ENCODE measurements at places on chromosomes 11 and 22.

DNA sequence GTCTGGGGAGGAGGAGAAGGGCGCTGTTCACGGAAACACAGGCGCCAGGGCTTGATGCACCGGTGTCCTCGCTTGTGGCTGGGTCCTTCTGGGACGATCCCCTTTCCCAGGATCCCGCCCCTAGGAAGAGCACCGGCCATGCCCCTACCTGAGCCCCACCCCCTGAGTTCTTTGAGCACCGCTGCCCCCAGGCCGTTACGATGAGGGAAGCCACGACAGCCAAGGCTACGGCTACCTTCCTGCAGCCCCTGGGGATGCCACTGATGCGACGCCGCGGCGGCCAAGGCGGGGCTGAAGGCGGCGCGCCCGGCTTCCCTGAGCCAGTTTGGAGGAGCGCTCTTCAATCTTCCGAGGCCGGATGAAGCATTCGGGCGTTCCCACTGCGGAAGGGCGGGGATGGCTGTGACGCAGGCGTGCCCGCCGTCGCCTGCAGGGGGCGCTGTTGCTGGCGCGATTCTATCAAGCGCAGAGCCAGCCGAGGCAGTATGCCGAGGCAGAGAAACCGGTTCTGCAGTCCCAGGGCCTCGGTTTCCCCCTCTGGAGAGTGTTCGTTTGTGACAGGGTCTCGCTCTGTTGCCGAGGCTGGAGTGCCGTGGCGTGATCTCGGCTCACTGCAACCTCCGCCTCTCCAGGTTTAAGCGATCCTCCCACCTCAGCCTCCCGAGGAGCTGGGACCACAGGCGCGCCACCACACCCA is 9.7 kb upstream of the NEFH start:
- DNase-seq: peak; percentile 92

DNA sequence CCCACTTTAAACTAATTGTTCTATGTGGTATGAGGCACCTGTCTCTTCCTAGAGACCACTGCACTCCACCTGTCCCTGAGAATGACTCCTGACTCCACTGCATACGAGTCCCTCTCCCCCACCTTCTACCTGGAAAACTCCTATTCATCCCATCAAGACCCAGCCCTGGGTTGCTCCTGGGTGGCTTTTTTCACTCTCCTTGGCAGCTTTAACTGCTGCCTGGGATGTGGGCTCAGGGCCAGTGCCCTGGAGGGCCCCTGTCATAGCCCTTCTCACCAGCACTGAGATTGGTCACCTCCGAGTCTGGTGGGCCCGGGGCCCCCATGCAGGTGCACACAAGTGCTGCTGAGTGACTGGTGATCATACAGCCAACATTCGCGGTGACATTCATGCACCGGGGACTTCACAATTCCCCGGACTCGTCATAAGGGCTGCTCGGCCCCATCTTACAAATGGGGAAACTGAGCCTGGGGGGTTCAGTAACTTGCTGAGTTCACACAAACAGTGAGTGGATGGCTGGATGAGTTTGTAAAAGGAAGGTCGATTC is 25.9 kb upstream of the TOLLIP start:
- DNase-seq: no peak

- DNase-seq: no peak
Measured at GRCh38 chr11:62393061-62393611, 25.7 kb upstream of the SCGB1A1 start.

DNA sequence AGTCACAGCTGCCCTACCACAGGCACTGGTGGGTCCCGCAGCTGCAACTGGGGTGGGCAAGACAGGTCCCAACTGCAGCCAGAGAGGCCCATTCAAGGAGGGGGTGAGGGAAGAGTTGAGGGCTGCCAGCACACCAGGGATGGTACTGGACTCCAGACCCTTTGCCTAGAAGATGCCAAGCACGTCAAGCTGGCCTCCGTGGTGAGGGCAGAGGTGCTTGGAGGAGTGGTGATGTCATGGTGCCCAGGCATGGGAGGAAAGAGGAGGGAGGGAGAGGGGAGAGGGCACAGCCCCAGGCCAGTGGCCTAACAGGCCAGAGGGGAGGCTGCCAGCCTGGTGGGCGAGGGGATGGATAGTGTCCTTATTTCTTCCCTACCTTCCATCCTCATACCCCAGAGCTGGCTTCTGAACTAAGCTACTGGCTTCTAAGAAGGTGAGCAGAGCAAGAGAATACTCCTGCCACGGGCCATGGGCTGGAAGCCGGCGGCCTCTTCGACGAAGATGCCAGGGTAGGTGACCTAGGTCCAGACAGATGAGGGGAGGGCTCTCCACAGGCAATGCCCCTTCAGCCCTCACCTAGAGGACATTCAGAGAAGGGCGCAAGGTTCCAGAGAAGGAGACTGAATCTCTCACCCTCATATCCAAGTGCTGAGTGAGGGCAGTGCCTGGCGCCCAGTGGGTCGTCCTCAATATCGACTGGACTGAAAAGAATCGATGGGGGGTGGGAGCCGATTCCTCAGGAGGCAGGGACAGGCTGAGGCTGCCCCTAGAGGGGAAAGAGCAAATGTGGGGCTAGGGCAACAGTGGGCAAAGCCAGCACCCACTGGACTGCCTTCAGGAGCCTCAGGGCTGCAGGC is 1.8 kb downstream of the SYT7 start:
- DNase-seq: no peak

DNA sequence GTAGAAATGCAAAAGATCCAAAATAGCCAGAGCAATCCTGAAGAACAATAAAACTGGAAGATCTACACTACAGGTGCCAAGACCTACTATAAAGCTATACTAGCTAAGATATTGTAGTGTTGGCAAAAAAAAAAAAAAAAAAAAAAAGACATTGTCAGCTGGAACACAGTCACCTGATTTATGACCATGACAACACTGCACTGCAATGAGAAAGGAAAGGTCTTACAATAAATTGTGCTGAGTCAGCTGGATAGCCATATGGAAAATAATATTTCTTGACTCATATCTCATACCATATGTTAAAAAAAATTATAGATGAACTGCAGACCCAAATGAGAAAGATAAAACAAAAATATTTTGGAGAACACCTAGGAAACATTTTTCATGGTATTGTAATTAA is 3.1 kb upstream of the PANX3 start:
- no peak for DNase-seq

- no peak for DNase-seq
Measured at GRCh38 chr22:39949964-39950737, 10.0 kb upstream of the TMA7B start.

- DNase-seq: no peak
Measured at GRCh38 chr11:12122083-12122482, 11.7 kb downstream of the MICAL2 start.

DNA sequence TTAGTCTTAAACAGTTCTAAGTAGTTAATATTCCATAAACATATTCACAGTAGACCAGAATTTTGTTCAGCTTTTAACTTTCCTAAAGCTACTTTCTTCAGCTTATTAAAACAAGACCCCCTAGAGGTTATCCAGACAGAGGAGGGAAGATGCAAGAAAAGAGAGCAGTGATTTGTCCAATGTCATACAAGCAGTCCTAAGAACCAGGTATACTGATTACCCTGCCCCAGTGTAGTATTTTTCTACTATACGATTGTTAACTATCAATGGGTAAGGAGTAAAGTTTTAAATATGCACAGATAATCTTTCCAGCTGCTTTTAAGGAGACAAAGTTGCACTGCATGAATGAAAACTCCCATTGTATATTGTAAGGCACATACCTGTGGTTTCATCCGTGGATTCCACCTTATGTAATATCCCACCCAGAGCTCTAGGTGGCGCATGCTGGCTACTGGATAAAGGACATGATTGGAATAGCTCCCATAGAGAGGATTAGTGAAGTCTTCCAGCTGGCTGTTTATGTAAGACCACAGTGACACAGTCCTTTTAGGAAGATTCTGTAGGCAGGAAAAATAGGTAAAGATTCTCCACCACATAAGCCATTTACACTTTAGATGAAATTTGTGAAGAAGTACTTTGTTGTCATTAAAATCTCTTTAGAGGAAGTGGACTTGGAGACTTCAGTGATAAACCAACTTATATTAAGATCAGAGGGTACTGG is 45.6 kb downstream of the CEP57 start:
- peak; percentile 62 for DNase-seq

DNA sequence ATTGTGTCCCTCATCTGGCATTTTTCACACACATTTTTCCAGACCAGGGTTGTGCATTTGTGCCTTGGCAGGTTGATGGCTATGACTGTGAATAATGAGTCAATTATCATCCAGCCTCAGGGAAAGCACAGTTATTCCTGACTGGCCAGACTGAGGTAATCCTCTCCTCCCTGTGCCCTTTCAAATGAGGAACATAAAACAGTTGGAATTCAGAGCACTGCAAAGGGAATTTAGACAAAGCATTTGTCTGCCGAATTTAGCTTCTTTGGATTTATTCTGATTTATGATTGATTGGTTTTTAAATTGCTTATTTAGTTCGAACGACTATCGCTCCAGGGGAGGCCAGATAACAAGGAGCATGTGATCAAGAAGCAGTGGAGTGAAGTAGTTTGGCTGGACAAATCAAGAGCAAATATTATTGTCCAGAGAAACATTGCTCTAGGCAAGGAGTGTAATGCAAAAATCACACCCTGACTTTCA is 30.8 kb upstream of the RAG2 start:
- no peak for DNase-seq

GRCh38 chr11:112844517-112844916 is 116.7 kb upstream of the NCAM1 start:
- no peak for DNase-seq

- no peak for DNase-seq
Measured at GRCh38 chr11:73466643-73467042, 90.4 kb downstream of the RELT start.

DNA sequence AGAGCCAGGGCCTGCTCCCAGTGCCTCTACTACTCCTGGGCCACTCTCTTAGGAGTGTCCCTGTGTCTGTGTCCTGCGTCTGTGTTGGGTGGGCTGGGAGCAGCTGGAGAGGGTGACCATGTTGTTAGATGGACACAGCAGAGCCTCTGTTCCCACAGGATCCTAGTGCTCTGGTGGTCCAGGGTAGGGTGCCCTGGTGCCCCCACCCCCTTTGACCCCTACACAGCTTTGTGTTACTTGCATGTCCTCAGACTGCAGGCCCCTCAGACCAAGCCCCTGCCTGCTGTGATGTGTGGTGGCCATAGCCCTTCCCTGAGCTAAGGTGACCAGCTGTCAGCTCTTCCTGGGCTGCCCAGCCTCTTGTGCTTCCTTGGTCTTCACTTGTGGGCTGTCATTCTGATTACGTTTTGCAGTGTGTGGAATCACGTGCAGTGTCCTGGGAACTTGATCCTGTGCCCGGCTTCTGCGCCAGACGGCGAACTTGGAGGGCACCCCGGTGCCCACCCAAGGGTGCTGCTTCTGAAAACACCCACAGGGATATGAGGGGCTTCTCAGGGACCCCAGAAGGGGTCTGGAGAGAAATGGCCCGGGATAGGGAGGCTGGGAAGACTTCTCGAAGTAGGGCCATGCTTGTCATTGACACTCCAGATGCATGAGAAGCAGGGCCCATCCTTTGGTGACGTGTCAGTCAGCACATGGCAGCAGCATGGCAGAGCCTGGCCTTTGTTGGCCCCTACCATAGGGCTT is 1.5 kb downstream of the TANGO2 start:
- DNase-seq: no peak

DNA sequence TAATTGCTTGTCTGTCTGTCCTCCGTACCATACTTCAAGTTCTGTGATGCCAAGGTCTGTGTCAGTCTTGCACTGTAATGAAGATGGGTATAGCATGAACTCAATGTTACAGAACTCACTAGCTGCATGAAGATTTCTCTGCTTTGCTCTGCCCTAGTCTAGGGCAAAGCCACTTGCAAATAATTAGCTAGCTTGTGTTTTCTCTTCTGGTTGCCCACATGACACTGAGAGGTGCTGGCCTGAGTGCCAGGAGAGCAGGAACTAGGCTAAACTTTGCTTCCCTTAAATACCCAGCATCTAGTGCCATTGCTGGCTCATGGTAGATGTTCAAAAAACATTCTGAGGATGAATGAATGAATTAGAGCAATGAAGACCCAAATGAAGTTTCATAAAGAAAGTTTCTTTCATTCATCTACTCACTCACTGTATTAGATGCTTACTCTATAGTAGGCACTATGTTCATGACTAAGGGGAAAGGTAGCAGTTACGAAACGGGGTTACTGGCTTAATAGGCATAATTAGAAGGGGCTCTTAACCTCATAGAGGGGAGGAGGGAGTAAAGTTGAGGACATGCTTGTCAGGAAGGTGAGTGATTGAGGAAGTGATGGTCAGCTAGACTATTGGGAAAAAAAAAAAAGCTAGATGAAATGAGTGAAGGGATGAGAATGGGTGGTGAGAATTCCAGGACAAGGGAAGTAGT is 4.4 kb upstream of the ENDOD1 start:
- DNase-seq: no peak

GRCh38 chr11:117610045-117610444 is 187.0 kb downstream of the DSCAML1 start:
- DNase-seq: no peak

- DNase-seq: peak; percentile 43
Measured at GRCh38 chr11:83157594-83158356, 844 bp downstream of the PCF11 start.

DNA sequence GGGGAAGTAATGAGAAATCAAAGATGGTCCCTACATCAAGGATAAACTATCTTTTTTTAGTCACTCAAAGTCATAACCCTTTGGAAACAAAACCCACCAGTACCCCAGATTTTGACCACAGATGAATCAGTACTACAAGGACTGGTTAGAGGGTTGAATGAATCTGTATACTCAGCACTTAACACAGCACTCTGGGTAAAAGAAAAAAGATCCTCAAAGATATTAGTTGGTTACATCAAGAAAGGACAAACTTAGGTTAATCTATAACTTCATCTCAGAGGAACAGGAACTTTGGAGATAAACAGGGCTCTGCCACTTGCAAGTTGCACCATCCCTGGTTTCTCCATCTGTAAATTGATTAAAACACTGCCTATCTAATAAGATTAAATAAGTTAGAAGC is 18.8 kb downstream of the SC5D start:
- DNase-seq: no peak

GRCh38 chr22:23036684-23037428 is 33.5 kb upstream of the GNAZ start:
- DNase-seq: no peak

GRCh38 chr11:113989381-113989780 is 14.5 kb downstream of the HTR3A start:
- no peak for DNase-seq

DNA sequence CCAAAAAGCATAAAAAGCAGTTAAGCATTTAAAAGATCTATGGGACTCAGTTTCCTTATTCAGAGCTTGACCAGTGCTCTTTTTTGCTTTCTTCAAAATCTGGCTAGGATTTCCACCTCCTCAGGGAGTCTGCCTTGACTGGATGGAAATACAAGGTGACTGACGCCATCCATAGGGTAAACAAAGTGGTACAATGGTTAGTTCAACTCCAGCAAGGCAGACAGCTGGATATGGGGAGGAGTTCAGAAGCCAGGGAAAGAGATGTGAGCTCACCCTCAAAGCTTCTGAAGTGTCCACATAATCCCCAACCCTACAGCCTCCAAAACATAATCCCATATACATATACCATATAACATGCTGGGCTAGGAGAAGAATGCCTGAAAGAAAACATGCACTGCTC is 52.0 kb downstream of the KIRREL3 start:
- DNase-seq: no peak

All from nephron progenitor cell (in vitro differentiated cells).